Jurkat, Clone E6-1 (cell line): ENCODE measurements at places on chromosomes 7 and 10.

DNA sequence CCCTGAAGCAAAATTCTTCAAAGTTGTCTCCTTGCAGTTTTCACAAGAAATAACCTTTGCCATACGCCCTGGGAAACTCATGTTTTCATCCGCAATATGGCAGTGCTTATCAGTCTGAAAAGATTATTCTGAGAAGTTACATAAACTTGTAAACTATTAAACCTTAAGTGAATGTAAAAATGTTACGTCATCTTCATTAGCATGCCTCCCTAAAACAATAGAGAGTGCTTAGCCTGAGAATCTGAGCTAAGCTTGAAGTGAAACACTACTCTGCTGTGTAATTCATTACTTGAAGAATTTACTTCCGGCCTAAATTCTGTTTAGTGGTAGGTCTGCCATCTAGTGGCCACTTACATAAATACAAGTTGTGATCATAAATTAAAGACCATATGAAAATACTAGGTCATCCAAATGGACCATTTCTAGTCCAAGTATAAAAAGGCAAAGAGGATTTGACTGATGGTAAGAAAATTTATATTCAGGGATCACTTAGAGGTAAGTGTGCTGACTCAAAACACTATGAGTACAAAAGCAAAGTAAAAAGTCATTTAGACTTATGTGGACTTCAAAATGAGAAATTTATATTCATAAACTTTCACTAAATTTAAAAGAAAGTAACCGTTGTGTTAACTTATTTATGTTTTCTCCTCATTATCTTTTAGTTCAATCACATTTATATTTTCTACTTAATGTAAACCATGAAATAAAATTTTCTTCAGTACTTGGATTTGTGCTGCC is 745.1 kb upstream of the LRRTM3 start:
- DNase-seq: peak; percentile 67

GRCh38 chr7:101919363-101920115 is 102.1 kb downstream of the CUX1 start:
- no peak for DNase-seq

GRCh38 chr10:88243836-88244730 is 339.0 kb downstream of the RNLS start:
- DNase-seq: no peak

- no peak for DNase-seq
Observed at GRCh38 chr10:124646483-124647352, 97.5 kb downstream of the FAM53B start.
